Left ventricle myocardium inferior (tissue), 1 donor: ENCODE measurements at places on chromosomes 11 and 22. TPM values are rescaled to one million over a fixed set of nuclear protein-coding genes. Genes with fewer than 3 reads are reported as not detected.

The SSRP1 gene
- total RNA-seq: 34.6 TPM

The CAT gene
- total RNA-seq: 126 TPM

The VWCE gene
- 0.77 TPM for total RNA-seq

The LYVE1 gene
- total RNA-seq: 41.1 TPM

The C11orf52 gene
- 1.2 TPM for total RNA-seq

The CCDC179 gene
- not detected for total RNA-seq
